ENCODE measurements at places on chromosomes 16 and 17. TPM values are rescaled to one million over a fixed set of nuclear protein-coding genes. Genes with fewer than 3 reads are reported as not detected.

The TTLL6 gene
- not detected for total RNA-seq

The C16orf95 gene
- total RNA-seq: 9.7 TPM

The TPSG1 gene
- not detected for total RNA-seq

The ASIC2 gene
- not detected for total RNA-seq

The TEKT3 gene
- not detected for total RNA-seq

The GPR139 gene
- total RNA-seq: not detected

Data from melanocyte of skin (primary cell).